Right hindlimb (tissue), 1 donor: ENCODE measurements at places on chromosomes 2 and 18.
A peak's percentile ranks its signal among the peaks of the same experiment; 100 is the strongest.

DNA sequence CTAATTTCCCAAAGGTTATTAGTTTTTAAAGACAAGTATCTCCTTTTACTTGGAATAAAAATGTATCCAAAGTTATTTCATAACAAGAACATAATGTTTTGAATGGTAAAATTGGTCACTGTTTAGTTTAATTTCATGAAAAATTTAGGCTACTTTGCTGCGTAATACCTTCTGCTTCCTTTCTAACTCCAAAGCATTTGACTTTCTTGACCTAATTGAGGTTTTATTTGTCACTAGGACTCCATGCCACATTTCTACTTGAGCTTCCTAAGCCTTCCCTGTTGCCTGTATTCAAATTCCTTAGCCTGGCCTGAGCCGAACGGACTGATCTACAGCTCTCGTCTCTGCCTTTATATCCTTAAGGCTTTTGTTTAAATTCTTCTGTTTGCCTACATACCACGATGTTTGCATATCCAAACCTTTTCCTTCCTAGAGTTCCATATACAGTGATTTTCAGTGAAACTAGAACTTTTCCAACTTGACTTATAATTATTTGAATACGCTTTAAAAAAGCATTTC, 25.1 kb downstream of the ARMC9 start:
- DNase-seq = no peak

DNA sequence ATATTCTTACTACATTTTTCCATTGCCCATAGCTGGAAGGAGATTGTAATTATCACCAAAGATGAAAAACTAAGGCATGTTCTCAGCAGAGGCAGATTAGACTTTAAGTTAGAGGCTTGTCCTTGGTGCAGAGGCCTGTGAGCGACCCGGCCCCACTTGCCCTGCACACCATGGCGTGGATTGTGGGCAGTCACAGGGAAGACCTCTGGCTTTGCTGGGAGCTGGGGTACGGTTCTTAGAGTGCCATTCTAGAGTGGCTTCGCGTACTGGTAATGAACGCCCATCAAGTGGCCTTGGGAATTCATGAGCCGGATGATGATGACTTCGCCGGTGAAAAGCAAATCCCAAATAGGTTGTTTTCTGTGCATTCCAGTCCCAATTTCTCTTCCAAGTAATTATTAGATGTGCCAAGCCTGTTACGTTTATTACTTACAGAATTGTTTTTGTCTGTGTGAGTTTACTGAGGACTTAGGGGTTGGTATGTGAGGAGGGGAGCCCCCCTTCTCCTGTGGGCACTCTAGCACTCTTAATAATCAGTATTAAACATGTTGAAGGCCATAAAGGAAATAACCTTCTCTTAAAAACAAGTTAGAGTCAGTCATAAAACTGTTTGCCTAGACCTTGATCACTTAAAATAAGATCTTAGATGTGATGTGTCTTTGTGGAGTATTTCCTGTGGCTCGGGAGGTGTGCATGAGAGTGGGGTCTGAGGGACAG, 90.6 kb downstream of the LDLRAD4 start:
- no peak for DNase-seq

DNA sequence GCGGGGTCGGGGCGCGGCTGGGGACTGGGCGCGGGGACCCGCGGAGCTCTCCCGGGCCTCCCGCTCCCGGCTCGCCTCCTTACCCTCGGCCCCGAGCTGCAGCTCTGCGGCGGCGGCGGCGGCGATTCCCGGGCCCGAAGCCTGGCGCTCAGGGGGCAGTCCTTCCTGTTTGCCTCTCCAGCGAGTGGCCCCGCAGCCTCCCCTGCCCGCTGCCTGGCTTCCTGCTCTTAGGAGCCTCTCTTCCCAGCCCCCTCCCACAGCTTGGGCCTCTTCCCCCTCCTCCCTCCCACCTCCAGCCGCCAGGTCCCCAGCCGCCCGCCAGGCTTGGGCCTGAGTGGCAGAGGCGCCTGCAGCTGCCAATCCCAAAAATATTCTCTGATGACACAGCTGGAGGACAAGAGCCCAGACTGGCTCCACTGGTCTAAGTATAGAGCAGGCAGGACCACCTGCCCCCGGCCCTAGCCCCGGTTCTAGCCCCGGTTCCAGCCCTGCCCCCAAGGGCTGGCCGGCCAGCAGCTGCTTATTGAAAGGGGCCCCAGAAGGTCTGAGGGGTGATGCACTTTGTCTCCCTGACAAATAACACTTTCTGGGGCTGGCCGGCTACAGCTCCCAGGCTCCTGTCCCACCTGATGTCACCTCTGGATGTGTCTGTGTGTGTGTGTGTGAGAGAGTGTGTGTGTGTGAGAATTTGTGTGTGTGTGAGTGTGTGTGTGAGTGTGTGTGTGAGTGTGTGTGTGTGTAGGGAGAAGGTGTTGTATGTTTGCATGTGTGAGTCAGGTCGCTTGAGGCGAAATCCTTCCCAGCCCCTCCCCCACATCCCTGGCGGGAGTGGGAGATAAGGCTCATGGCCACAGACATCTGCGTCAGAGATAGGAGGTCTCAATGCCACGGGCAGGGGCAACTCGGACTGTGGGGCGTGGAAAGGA, at the start of gene OBSL1:
Gene OBSL1 (minus strand): TSS at position 229 of the 926 bp plus-strand sequence. CDS start 307 bp downstream, outside the sequence.
- DNase-seq = peak; percentile 92

DNA sequence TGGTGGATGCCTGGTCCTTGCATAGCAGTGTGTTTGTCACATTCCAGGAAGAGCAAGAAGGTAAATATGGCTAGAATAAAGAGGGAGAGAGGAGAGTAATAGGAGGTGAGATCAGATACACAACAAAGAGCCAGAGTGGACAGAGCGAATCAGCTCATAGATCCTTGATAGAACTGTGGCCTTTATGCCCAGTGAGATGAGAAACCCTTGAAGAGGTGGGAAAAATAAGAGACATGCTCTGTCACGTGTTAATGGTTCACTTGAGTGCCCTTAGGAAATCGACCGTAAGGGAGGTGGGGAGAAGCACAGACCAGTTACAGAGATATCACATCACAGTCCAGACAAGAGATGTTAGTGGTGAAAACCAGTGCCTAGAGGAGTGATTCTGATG, 84.7 kb upstream of the RAB27B start:
- no peak for DNase-seq

- DNase-seq = no peak
These were observed 129.7 kb downstream of the TGIF1 start for GRCh38 chr18:3579701-3580100.

DNA sequence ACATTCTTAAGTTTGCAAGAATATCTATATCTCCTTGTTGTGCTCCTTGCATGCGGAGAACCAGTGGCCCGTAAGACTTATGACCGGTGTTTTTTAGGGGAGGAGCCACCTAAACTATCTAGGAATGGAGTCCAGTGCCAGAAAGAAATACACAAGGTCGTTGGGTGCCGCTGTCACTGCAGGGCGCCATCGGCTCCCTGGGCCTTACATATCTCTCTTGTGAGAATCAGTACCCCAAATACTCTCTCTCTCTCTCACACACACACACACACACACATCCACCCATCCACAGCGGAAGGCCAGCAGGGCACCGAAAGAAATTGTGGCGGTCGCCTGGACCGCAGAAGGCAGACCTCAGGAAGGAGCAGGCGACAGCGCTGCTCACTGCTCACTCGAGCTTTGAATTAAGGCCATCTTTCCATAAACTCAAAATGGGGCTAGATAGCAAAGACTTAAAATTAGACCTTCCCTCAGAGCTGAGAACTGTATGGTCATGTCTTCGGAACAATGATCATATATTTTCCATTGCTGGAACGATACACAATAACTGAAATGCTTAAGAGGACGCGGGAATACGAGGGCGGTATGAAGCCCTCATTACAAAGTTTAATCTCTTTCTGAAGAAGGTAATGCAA, 10.4 kb downstream of the NR4A2 start:
- DNase-seq = no peak

GRCh38 chr18:7333025-7333562, 102.2 kb downstream of the LRRC30 start:
- DNase-seq = no peak

DNA sequence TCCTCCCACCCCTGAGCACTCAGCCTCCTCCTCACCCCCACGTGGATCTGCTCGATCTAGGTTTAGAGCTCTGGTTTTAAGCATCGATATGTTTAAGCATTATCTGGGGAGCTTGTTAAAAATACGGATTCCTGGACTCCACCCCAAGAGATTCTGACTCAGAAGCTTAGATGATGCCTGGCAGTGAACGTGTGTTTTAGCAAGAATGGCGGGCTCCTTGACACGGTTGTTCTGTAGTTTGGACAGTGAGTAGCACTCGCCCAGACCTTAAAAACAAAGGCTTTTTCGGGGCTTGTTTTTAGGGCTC, 47.3 kb downstream of the LDLRAD4 start:
- no peak for DNase-seq

GRCh38 chr18:37721544-37722522, 156.2 kb upstream of the CELF4 start:
- DNase-seq = no peak

DNA sequence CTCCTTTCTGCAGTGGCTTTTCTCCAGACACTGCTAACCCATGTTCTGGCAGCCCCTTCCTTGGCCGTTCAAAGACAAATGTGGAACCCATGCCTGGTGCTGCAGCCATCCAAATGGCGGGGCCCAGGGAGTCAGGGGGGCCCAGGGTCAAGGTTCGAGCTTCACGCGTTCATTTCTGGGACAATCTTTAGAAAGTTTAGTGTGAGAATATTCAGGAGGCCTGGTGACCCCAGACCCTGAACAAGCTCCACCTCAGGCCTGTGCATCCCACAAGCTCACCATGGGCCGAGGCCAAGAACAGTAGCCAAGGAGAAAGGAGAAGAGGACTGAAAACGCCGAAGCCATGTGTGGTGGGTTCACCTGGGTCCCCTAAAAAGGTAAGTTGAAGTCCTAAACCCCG, 54.4 kb downstream of the ANKMY1 start:
- no peak for DNase-seq

GRCh38 chr18:374721-375168, 106.9 kb upstream of the THOC1 start:
- no peak for DNase-seq

DNA sequence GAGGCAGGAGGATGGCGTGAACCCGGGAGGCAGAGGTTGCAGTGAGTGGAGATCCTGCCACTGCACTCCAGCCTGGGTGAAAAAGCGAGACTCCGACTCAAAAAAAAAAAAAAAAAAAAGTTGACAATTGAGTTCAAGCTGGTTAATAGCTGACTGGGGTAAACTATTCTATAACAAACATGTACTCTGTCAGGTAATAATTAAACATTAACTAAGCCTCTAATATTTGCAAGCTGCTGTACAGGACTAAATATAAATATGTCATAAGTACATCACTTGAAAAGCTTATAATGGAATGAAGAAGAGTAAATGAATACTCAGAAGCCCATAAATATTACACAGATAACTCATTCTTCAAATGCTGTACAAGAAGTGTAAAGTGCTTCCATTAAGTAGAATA, 190.4 kb upstream of the CRIM1 start:
- no peak for DNase-seq

GRCh38 chr18:31557446-31557845, 34.2 kb upstream of the TTR start:
- no peak for DNase-seq

GRCh38 chr2:85666016-85666415, 2.0 kb downstream of the SFTPB start:
- DNase-seq = no peak

DNA sequence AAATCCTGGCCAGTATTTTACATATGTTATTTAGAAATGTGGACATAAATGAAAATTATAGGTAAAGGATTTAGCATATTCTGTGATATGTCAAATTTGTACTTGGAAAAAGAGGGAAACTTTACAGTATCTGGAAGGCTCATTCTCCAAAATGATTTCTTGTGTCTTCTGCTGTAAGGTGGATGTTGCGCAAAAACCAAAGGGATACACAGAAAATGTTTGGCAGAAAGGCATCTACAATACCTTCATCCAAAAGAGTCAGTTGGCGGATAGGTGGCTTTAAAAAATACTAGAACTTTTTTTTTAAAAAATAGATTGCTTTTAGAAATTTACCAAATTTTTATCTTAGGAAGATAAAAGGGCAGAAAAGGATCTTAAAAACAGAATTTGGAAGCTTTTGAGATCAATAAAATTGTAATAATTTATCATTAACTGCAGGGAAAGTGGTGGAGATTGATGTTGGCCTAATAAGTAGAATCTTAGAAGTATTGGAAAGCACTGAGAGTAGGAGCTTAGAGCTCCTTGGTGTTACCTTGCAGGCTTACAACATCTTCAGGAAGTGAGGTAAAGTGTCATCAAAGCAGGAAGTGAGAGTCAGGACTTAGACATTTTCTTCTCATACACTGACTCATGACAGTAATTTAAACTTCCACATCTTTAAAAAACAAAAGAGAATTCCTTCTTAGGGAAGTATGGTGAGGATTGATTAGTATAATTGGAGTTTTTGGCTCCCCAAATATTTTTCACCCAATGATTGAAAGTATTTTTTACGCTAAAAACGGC, 2.1 kb downstream of the NABP1 start:
- DNase-seq = no peak

GRCh38 chr2:176997074-176997791, 215.4 kb upstream of the HNRNPA3 start:
- DNase-seq = peak; percentile 43

- DNase-seq = no peak
These were observed 88.8 kb upstream of the SNTG2 start for GRCh38 chr2:861655-862354.

- peak; percentile 72 for DNase-seq
These were observed 8.9 kb upstream of the SKOR2 start for GRCh38 chr18:47260120-47260923.

- DNase-seq = no peak
These were observed 51.2 kb downstream of the MBP start for GRCh38 chr18:77081390-77081778.

DNA sequence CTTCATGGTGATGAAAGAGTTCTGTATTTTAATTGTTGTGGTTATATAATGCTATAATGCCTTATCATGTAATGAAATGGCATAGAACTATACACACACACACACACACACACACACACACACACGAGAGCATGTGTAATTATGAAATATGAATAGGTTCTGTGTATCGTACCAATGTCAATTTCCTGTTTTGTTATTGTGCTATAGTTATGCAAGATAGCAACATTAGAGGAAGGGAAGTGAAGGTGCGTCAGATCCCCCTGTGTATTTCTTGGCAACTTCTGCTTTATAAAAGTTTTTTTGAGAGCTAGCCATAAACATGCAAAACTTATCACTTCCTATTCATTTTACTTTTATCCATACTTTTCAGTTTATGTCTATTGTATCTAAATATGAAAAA, 60.7 kb upstream of the ARHGAP15 start:
- DNase-seq = no peak

DNA sequence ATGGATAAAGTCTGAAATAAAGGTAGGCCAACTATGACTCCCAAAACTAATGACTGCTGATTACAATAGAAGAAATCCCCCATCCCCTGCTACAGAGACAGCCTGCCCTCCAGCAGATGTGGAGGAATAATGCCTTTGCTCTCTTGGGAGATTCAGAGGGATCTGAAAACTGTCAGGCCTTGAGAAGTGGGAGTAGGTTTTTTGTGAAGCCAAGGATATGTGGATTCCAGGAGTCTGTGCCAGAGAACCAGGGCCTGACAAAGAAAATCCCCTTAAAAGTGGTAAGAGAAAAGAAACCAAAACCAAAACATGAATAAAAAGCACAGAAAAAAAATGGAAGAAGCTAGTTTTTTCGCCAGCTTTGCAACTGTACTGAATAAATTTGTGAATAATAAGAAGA, 397.6 kb downstream of the ZNF521 start:
- no peak for DNase-seq
